ENCODE measurements at places on chromosomes 5 and 9.

DNA sequence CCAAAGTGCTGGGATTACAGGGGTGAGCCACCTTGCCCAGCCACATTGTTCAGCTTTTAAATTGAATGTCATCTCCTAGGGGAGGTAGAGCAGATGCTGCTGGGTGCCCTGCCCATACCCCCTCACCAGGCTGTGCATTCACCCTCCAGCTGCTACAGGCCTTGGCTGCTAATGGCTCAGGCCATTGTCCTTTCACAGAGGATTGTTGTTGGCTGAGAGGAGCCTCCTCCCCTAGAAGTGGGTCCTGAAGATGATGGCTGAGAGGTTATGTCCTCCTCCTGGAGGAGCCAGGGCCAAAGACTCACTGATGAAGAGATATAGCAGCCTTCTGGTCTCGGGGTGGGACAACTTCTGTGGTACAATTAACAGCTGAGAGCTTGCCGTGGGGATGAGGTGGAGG lies 74.6 kb downstream of the PHAX start:
- H3K27me3 ChIP-seq = no peaks in the 10 kb centered on the region
- no peak overlapping the region for H3K4me3 ChIP-seq
- no peak overlapping the region for H3K27ac ChIP-seq
- H3K36me3 ChIP-seq = no peaks in the 10 kb centered on the region
- H3K4me1 ChIP-seq = no peaks in the 10 kb centered on the region

- no peak overlapping the region for H3K4me3 ChIP-seq
- no peak overlapping the region for H3K27ac ChIP-seq
- H3K4me1 ChIP-seq = no peaks in the 10 kb centered on the region
- no peak for DNase-seq
- no peaks in the 10 kb centered on the region for H3K36me3 ChIP-seq
Observed at GRCh38 chr5:54579591-54580295, 62.2 kb downstream of the SNX18 start.

DNA sequence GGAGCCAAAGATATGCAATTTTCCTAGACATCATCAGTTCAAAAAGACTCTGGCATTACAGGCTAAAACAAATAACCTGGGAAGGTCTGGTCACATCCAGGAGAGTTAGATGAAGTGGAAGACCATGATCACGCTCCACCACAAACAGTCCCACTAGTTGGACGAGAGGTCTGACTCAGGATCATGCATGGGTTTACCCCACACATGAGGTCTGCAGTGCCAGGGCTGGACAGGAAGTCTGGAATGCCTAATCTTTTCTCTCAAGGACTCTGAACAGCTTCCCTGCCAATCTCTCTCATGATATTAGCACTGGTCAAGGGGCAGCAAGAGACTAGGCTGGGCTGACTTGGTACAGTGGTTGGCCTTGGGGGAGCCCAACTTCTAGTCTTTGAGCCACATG lies 7.1 kb downstream of the PRUNE2 start:
- no peak overlapping the region for H3K27ac ChIP-seq
- no peak overlapping the region for H3K4me3 ChIP-seq
- peaks cover 2% of the 10 kb centered on the region for H3K4me1 ChIP-seq

- no peaks in the 10 kb centered on the region for H3K36me3 ChIP-seq
- H3K4me3 ChIP-seq = no peak overlapping the region
- H3K27me3 ChIP-seq = no peaks in the 10 kb centered on the region
- H3K4me1 ChIP-seq = no peaks in the 10 kb centered on the region
- no peak for DNase-seq
Observed at GRCh38 chr5:54317511-54318260, 7.3 kb upstream of the ARL15 start.

DNA sequence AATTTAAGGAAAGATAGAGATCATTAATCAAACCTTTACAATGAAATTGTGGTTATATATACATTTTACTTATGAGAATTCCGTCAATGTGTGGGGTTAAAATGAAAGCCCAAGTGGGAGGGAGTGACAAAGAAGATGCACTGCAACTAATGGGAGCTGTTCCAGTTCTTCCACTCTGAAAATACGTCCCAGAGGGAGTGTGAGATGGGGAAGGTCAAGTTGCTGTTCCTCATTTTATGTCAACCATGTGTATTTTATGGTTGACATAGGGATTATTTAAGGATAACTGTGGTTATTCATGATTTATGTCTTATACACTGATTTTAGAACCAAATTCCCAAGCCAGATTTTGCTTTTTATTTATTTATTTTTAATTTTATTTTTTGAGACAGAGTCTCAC lies 14.2 kb upstream of the RGS3 start:
- no peaks in the 10 kb centered on the region for H3K27me3 ChIP-seq
- DNase-seq = no peak
- H3K4me3 ChIP-seq = no peak overlapping the region
- H3K4me1 ChIP-seq = no peaks in the 10 kb centered on the region
- no peak overlapping the region for H3K27ac ChIP-seq

- H3K27ac ChIP-seq = no peak overlapping the region
- no peaks in the 10 kb centered on the region for H3K36me3 ChIP-seq
- peak; percentile 11 for DNase-seq
- no peaks in the 10 kb centered on the region for H3K4me1 ChIP-seq
- no peaks in the 10 kb centered on the region for H3K27me3 ChIP-seq
Observed at GRCh38 chr5:22649074-22649473, 204.1 kb downstream of the CDH12 start.

DNA sequence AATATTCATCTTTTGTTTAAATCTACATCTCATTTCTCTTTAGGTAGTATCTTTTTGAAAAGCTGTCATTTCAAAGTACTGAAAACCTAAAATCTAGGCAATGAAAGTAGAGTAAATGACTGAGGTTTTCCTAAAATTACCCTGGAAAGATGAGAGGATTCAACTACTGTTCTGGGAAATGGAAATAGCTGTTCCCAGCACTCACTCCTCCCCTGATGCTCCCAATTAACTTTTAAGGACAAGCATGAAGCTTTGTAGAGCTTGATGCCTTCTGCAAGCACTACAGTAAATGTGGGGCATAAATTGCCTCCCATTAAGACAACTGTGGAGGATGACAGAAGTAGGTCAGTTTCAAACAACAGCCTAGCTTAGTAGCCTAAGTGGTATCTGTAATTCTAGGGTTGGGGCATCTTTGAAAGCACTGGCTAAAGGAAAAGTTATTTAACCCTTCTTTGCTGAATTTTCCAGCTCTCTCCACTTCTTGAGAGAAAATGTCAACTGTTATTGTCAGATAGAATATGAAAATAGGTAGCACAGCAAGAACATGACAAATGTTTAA lies 100.2 kb upstream of the GNA14 start:
- no peak overlapping the region for H3K4me3 ChIP-seq
- H3K4me1 ChIP-seq = no peaks in the 10 kb centered on the region
- H3K27ac ChIP-seq = no peak overlapping the region
- H3K27me3 ChIP-seq = no peaks in the 10 kb centered on the region
- DNase-seq = no peak

GRCh38 chr5:75355236-75355635 lies 18.2 kb downstream of the HMGCR start:
- no peaks in the 10 kb centered on the region for H3K4me1 ChIP-seq
- H3K4me3 ChIP-seq = no peak overlapping the region
- H3K27ac ChIP-seq = no peak overlapping the region
